Stimulated activated CD8-positive, alpha-beta memory T cell treated with anti-CD3 and anti-CD28 coated beads, Interleukin-4, amount 100 ng/mL, for 1 hour (primary cell): ENCODE measurements at places on chromosomes 7 and 10.

DNA sequence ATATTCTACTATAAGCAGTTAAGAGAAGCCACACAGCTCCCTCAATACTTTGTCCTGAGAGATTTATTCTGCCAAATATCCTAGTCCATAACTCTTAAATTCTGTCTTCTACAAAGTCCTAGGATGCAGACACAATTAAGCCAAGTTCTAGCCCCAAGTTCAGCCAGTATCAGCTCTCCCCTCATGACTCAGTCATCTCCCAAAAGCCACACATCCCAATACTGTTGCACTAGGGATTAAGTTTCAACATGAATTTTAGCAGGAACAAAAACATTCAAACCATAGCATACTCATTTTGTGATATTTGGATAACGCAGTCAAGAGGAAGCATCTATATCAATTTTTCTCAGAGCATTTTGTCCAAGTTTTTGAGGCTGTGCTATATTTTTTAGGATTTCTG lies 277.4 kb downstream of the FZD1 start:
- DNase-seq = no peak

- no peak for DNase-seq
These were observed 393.9 kb upstream of the SHH start for GRCh38 chr7:156206174-156206573.

DNA sequence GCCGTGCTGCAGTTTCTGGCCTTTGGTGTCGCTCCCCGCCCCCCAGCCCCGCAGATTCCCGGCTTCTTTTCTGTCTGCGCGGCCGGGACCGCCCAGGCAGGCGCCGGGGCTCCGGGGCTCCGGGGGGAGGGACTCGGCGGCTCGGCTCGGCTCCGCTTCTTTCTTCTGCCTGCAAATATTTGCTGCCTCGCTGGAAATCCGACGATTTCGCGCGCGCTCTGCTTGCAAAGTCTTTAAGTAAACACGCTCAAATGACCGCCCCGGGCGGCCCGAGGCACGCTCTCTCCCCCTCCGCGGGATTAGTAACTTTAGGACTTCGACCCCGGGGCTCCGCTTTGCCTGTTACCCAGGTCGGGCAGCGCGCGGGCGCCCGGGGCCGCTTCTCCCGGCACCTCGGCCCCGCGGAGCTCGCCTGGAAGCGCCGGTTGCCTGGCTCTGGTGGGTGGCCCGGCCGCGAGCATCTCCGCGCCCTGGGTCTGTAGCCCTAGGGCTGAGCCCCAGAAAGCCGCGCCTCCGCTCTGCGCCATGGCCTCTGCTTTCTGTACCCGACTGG lies 3.9 kb upstream of the GATA3 start:
- DNase-seq = no peak

DNA sequence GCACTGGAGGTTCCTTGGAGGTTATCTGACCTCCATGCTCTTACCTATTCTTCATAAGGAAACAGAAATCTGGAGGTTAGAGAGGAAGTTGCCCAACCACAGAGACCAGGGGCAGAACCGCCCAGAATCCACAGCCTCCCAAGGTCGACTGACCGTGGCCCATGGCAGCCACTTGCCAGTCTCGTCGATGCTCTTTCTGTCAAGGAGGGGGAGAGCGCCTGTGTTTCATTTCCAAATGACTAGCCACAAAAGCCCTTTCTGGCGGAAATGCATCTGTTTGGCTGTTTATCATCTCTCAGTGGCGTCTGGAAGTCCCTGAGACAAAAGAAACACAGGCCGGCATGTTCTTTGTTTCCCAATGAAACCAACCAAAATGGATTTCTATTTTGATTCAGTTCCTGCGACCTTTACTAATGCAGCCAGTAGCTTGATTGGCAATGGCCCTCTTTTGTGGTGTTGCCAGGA lies 2.9 kb downstream of the RAMP3 start:
- no peak for DNase-seq

GRCh38 chr7:139065323-139065722 lies 29.5 kb upstream of the ZC3HAV1L start:
- no peak for DNase-seq

GRCh38 chr10:89963451-89964102 lies 262.2 kb downstream of the KIF20B start:
- no peak for DNase-seq

DNA sequence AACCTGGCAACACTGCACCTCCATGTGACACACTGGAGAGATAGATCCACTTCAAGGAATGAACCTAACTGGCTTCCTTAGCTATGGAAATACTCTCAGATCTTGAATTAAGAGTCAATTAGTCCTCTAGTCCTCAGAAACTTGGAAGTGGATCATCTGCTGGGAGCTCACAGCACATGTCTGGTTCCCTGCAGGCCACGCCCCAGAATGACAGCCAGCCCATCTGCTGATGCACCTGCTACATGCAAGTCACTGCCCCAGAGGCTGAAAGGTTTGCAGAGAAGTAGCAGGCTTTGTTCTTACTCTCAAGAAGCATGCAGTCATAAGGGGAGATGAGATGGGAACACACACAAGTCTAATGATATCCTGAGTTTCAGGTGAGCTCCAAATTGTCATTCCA lies 275.9 kb downstream of the SKAP2 start:
- DNase-seq = no peak

DNA sequence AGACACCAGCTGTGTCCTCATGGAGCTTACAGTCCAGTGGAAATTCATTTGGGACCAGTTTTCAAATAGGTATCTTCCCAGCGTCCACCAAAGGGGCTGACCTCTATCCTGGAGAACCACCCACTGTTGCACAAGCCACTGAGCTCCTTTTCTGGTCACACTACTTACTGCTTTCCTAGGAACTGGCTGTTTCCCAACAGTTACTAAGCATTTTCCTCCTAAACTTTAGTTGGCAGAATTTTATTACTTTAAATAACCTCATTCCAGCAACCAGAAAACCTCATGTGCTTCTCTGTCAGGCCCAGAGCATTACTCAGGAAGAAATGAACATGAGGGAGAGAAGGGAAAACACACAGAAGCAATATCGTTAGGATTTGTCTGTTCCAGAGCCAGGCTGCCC lies 183.1 kb downstream of the GPAM start:
- DNase-seq = no peak

DNA sequence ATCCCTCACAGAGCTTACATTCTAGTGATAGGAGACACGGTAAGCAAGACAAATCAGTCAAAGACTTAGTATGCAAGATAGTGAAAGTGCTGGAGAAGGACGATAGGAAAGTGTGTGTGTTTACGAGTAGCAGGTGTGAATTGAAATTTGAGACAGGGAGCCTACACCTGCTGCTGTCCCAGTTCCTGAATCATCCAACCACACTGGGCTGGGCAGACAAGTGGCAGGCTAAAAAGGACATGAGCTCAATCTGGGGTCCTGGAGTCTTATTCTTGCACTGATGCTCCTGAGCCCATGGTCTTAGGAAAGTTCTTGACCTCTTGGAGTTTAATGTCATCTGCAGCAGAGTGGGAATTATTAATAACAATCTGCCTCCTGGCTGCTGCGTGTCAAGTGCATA lies 16.2 kb downstream of the RBP3 start:
- DNase-seq = no peak

DNA sequence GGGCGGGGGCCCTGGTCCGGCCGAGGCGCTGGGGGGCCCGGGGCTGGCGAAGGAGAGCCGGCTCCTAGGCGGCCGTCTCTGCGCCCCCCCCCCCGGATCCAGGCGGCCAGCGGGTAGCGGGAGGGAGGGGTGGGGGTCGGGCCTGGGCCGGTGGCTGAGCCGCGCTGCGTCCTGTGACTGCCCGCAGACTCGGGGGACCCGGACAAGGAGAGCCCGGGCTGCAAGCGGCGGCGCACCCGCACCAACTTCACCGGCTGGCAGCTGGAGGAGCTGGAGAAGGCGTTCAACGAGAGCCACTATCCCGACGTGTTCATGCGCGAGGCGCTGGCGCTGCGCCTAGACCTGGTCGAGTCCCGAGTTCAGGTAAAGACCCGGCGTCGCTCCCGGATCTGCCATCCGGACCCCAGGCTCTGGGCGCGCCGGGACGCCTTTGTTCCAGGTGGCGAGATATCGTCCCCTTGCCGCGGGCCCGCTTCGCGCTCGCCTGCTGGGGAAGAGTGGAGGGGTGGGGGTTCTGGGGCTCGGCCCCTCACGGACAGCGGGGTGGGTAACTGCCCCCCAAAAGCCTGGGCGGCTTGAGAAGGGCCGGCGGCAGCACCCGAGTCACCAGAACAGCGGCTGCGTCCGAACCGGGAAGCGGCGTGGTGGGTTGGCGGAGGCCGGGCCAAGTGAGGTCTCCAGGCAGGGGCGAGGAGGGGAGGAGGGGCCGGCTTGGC lies 819 bp downstream of the UNCX start:
- DNase-seq = no peak

- DNase-seq = no peak
These were observed 15.1 kb downstream of the CAMK2B start for GRCh38 chr7:44310221-44310848.

DNA sequence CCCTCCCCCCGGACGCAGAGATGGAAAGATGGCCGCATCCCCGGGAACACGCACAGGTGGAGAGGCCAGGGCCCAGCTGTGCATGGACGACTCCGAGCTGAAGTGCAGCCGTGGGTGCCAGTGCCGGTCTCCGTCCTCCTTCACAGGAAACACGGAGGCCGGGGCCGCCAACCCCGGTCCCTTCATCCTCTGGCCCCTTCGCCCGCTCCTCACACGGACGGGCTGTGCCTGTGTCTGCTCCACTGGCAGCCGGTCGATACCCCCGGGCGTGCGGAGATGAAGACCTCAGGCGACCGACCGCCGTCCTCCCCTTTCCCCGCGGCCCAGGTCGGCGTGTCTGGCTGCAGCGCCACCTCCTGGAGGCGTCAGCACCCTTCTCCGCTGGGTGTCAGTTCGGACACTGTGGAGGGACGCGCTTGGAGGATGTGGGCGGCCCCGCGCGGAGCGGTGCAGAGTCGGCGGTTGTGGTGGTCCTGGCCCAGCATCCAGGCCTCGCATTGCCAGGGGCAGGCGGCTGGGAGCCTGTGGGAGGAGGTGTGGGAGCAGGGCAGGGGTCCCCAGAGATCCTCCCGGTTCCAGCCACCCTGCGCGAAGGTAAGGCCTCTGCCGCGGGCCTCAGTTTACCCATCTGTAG lies 9.9 kb downstream of the ZNF511 start:
- DNase-seq = peak; percentile 31
